Endothelial cell of umbilical vein (primary cell): ENCODE measurements at places on chromosomes 6 and 20. TPM values are rescaled to one million over a fixed set of nuclear protein-coding genes. Genes with fewer than 3 reads are reported as not detected.

Gene RAD21L1
- total RNA-seq = not detected in 2 replicates

GRCh38 chr6:68313911-68314310, 321.2 kb upstream of the ADGRB3 start:
- DNase-seq = no peak

GRCh38 chr20:2887715-2888114, 14.4 kb downstream of the PTPRA start:
- DNase-seq = no peak

- DNase-seq = no peak
These were observed 87.0 kb upstream of the MAN1A1 start for GRCh38 chr6:119436583-119436982.

- DNase-seq = no peak
These were observed 64.9 kb upstream of the CITED2 start for GRCh38 chr6:139439349-139439748.

- DNase-seq = peak; percentile 81
These were observed 876 bp upstream of the TBPL1 start for GRCh38 chr6:133951881-133952814.

- DNase-seq = peak; percentile 49
These were observed 744 bp downstream of the STAU1 start for GRCh38 chr20:49187330-49187850.

DNA sequence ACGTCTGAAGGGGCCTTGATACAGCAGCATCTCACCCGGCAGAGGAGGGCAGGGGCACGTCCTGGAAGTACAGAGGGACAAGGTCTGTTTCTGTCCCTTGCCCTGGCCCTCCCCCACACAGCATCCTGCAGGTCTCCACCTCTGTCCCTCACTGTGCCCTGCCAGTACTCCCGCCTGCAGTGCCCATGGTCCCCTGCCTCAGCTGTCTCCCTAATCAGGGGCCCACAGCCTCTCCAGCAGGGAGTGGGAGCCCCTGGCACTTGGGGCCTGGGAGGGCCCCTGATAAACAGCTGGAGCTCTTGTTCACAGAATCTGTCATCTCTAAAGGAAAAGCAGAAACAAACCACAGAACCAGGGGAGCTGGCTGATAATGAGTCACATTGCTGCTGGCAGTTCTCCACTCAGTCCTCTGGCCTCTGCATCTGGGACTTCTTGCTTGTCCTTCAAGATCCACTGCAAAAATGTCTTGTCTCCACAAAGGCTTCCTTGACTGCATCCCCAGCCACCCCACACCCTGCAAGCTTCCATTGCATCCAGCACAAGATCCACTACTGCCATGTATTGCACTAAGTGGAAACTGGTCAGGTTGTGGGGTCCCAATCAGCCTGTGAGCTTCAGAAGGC, 33.2 kb upstream of the TAF8 start:
- DNase-seq = peak; percentile 19

- DNase-seq = no peak
These were observed 1.5 kb downstream of the BAK1 start for GRCh38 chr6:33578588-33579011.

DNA sequence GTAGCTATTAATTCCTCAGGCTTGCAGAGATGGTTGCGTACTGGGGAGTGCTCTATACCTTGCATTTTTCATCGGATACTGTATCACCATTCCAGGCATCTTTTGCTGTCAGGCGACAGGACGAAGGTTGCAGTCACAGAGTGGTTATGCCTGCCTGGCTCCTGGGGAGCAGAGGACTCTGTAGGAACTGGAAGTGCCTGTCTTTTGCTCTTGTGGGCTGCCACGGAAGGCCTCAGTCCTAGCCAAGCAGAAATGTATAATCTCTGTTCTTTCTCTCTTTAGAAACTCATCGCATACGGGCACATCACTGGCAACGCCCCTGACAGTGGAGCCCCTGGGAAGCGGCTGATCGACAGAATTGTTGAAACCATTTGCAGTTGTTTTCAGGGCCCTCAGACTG, 29.5 kb downstream of the ARFGEF2 start:
- DNase-seq = no peak

DNA sequence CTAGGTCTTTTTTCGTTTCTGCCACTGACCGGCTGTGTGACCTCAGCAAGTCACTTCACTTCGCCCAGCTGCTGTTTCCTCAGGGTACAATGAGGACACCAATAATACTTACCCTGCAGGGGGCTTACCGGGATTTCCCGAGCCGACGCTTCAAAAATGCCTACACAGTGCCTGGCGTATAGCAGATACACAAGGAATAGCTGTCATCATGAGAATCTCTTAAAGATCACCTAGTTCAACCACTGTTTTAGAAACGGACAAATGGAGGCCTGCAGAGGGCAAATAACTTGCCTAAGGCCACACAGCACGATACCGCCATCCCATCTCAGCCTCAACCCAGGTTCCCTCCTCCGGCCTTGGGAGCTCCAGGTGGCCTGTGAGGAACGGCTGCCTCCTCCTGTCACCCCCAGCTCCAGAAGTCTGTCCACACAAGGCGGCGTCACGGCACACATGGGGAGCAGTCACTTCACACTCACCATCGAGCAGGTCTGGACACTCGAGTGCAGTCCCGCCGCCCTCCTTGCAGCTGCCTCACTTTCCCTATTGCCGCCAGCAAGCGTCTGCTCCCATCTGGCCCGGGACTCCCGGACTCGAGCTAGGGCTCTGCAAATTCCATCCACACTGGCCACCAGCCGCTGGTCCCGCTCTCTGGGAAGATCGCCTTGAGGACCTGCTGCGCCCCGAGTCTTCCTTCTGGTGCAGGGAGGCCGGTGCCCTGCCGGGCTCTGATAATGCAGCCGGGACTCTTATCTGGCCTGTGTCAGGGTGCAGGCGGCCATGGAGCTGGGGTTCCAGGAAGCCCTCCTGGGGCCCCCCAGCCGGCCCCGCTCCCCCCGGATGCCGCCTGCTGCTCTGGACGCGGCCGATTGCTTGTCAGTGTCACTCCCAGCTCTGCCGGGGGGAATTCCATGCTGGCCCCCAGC, at the start of gene RIPOR3:
TSS of gene RIPOR3 (minus strand) at position 893 of the 923 bp plus-strand sequence. CDS start at position 479, 414 bp downstream.
- no peak for DNase-seq

Gene FAM217A
- not detected in 2 replicates for total RNA-seq

DNA sequence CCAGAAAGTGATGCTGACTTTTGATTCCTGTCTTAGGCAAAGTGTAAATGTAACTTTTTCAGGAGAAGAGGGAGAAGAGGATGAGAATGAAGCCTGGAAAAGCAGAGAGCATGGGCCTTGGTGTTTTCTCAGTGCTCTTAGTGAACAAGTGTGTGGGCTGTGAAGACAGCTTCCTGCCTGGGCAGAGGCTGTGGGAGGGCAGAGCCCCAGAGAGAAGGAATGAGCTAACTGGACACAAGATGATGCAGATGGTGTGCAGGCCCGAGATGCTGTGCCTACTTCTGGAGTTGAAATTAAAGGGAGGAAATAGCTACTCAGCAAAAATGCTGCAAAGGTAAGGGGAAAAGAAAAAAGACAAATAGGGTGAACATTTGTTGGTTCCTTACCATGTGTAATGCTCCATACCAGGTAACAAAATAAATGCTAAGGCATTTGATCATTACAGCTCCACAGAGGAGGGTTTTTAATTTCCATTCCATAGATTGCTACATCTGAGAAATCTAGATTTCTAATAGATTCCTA, 87.0 kb upstream of the CEP162 start:
- no peak for DNase-seq

GRCh38 chr6:42104095-42104803, 38.2 kb downstream of the C6orf132 start:
- peak; percentile 64 for DNase-seq

- DNase-seq = no peak
These were observed 483 bp downstream of the SMIM26 start for GRCh38 chr20:18567739-18568091.

Gene SIRPB2
- total RNA-seq = 9.5 and 12.3 TPM in 2 replicates

GRCh38 chr6:132731086-132731485, 17.2 kb upstream of the VNN1 start:
- DNase-seq = no peak

- DNase-seq = no peak
These were observed 154.0 kb downstream of the ID4 start for GRCh38 chr6:19991176-19991575.

DNA sequence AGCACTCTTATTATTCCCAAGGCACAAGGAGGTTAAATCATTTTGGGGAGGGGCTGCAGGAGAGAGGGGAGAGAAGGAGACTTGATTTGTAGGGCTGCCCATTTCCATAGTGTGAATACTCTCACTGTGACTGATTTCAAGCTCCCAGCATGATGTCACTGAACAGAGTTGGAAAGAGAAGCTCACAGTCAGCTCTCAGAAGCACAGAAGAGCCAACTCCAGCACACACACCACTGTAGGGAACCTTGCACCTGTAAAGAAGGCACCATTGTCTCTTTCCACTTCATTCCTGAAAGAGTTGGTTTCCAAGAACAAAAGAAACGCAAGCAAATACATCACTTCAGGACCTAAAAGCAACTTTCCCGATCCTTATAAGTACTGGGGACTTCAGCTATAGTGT, 12.7 kb upstream of the STK35 start:
- no peak for DNase-seq
